ENCODE measurements at places on chromosomes 16 and 17.
A peak's percentile ranks its signal among the peaks of the same experiment; 100 is the strongest.

GRCh38 chr17:44777394-44778348 lies 18.9 kb downstream of the ADAM11 start:
- DNase-seq: no peak

DNA sequence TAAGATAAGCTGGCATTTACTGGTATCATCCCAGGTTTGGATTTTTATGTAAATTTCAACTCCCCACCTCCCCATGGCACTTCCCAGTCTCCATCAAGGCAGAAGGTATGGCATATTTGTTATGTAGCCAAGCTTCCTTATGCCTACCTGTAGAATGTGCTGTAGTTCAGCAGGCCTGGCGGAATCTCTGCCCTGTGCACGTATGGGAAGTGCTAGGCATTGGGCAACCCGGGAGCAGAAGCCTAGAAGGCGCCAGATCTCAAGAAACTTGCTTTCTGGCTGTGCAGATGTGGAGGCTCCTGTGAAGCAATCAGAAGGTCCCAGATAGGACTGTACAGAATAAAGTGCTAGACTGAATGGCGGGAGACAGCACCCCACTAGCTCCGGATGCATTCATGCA lies 64.7 kb downstream of the SNX20 start:
- no peak for DNase-seq

GRCh38 chr17:27282054-27282551 lies 11.8 kb upstream of the WSB1 start:
- no peak for DNase-seq

DNA sequence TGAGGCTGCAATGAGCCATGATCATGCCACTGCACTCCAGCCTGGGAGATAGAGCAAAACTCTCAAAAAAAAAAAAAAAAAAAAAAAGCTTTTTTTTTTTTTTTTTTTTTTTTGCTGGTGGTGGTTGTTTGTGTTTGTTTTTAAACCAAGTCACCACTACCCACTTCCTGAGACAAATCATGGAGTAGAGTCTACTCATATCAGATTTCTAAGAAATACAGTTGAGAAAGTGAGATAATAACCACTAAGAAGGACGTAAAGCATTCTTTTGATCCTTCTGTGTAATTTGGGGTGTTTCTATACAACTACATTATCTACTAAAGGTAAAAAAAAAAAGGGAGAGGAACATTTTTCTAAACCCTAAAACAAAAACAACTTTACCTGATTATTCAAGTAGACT lies 38.0 kb downstream of the AXIN2 start:
- DNase-seq: no peak

DNA sequence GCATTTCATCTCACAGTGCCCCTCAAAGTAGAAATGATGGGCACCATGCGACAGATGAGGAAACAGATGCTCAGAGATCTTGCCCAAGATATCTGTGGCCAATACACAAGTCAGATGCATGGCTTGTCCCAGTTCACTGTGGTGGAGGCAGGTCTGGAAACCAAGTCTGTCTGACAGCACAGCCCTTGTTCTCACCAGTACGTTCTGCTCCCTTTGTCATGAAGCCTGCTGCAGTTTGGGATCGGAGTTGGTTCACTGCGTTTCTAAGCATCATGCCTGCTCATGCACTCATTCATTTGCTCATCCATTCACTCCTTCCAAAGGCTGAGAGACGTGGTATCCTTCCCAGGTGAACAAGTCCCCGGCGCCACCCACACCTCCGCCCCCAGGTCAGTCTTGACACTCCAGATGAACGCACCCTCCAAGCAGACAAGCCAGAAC lies 27.2 kb upstream of the MEAK7 start:
- no peak for DNase-seq

DNA sequence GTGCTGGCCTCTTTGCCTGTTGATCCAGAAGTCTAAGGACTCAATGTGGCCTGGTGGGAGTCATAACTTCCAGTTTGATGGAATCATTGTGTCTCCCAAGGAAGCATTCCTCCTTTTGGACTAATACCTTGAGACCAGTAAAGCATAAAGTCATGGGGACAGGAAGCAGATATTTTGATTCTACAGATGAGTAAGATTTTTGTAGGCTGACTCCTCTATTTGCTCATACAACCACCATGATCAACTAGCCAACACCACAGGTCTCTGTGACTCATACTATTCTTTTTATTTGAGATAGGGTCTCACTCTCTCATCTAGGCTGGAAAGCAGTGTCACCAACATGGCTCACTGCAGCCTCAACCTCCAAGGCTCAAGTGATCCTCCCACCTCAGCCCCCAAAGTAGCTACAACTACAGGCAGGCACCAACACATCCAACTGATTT lies 6.2 kb downstream of the MT2A start:
- no peak for DNase-seq

DNA sequence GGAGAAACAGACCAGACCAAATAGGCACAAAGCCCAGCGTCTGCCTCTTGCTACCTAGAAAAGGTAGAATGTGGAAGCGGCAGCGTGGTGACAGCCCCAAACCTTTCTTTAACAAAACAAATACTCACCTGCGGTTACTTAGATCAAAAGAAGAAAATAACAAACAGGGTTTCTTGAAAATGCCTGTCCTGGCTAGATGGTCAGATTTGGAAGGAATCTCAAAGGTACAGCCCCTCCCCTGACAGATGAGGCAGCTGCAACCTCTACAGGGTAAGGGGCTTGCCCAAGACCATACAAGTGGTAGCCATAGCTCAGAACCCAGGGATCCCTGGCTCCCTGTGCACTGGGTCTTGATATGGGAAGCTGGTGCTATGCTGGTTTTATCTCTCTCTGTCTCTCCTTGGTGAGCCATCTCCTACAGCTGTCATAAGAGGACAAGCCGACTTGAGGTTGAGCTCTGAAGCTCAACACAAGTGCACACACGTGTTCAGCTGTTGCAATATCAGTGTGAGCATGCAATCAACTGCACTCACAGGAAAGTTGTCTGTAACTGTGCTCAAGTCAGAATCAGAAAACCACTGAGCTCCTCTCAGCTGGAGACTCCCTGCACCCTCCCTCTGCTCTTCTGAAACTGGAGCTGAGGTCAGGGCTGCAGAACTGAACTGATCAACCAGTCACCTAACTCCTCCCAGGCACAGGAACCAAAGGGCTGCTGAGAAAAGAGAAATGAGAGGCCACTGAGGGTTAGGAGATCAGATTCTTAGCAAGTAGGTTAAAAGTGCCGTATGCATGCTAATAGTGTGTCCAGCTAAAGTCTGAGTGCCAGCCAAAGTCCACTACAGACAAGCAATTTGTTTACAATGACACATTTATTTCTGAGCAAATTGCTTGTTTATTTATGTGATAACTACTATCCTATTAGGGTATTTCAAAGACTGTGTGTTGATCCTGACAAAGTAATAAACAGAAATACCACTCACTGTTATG lies 6.1 kb upstream of the RNF157 start:
- DNase-seq: no peak

DNA sequence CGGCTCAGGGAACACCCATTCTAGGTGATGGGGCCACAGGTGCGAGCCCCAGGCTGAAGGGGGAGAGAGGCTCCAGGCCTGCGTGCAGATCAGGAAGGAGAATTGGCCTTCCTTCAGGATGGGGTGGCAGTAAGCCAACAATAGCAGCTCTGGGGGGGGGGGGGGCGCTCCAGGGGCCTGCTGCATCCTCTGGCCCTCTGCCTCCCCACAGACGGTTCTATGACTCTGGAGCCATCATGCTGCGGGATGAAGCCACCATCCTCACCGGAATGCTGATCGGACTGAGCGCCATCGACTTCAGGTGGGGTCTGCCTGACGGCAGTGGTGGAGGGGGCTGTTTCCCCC lies 6.1 kb downstream of the RUNDC3A start:
- no peak for DNase-seq

GRCh38 chr16:86878236-86879080 lies 300.1 kb downstream of the FOXL1 start:
- DNase-seq: no peak

DNA sequence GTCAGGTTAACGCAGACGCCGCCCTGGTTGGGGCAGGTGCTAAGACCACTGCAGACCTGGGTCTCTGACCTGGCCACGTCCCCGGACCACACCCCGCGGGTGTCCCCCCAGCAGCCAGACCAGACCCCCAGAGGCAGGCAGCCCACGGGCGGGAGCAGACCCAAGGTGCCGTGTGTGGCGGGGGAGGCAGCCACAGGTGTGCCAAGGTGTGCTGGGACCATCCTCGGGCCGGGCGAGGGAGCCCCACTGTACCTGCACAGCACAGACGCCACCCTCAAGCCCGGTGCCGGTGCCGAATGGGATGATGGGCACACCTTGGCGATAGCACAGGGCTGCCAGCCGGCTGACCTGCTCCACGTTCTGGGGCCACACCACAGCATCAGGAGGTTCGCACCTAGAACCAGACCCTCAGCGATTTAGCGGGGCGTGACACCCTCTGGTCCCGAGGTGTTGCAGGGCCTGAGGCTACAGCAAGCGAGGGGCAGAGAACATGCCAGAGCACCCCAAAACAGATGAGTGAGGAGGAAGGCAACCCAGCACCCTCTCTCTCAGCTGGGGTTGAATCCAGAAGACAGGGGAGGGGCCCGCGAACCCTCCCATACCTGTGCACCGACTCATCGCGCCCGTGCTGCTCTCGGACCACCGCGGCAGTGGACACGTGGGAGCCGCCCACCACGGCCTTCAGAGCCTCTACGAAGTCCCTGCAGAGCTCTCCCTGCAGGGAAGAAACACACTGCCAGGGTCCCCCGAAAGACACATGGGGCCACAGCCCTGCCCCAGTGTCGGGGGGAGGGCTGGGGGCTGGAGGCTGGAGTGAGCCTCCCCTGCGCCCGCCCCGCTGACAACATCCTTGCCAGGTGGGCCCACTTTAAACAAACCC lies 1.4 kb downstream of the LDHD start:
- no peak for DNase-seq

- no peak for DNase-seq
Measured at GRCh38 chr17:65017207-65017774, 39.2 kb downstream of the GNA13 start.

- DNase-seq: no peak
Measured at GRCh38 chr16:30380803-30381208, 1.6 kb downstream of the SEPTIN1 start.

DNA sequence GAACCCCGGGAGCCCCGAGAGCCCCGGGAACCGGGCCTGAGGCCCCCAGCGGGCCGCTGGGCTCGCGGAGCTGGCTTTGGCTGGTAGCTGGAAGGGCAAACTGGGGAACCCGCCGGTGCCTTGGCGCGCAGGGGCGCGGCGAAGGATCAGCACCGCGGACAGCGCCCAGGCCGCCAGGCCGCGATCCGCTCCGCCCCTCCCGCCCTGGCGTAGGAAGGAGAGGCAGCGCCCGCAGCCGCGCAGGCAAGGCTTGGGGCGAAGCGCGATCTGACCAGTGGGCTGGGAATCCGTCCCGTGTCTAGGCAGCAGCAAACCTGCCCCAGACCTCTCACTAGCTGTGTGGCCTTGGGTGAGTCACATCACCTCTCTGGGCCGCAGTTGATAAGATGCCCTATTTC lies 331 bp upstream of the CCDC92B start:
- peak; percentile 13 for DNase-seq

GRCh38 chr17:48590607-48591161 lies 643 bp upstream of the HOXB3 start:
- no peak for DNase-seq

DNA sequence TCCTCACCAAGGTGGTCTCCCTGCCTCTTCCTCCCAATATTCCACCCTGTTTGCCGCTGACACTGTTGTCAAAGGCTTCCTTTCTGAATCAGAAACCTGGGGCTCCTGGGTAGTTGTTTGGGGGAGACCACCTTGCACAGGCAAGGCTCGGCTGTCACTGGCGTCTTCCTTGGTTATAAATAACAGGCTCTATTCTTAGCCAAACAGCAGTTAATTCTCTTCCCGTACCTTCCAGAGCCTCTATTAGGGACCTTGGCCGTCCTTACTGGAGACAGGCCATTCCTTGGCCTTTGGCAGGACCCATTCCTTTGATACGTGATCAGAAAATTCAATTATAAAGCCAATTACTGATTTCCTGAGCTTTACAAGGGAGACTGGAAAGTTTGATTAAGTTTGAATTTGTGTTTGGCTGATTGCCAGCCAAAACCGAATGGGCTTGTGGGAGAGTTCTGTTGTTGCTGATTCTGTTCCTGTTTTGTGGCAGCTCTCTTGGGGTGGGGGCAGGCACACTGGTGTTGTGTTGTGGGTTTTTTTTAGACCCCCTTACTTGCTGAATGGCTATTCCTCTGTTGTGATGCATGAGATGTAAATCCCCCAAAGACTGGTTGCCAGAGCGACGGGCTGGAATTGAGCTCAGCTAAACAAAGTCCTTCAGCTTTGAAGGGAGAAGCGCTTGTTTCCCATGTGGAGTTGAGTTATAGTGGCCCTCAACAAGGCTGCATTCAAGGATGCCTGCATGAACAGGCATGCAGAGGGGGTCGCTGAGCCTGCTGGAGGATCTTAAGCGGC lies 104.6 kb downstream of the GNAO1 start:
- DNase-seq: no peak

DNA sequence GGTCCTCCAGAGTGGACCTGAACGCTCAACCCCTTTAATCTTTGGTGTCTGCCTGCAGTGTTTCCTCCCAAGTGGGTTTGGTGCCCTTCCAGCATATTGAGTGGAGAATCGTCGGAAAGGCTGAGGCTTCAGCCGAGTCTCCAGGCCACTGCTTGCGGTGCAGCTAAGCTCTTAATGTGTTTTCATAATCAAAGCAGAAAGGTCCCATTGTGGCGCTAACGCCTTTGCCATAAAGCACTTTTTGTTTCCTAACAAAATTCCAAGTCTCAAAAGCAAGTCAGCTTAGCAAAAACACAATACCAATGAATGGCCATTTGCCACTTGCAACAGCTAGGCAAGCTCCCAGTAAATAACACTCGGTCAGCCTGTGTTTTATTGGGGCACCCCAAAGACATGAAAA lies 57.6 kb downstream of the KSR1 start:
- DNase-seq: no peak

- DNase-seq: peak; percentile 27
Measured at GRCh38 chr17:73586275-73586832, 57.9 kb downstream of the SDK2 start.

GRCh38 chr17:31427684-31428083 lies 36.2 kb downstream of the RAB11FIP4 start:
- no peak for DNase-seq

DNA sequence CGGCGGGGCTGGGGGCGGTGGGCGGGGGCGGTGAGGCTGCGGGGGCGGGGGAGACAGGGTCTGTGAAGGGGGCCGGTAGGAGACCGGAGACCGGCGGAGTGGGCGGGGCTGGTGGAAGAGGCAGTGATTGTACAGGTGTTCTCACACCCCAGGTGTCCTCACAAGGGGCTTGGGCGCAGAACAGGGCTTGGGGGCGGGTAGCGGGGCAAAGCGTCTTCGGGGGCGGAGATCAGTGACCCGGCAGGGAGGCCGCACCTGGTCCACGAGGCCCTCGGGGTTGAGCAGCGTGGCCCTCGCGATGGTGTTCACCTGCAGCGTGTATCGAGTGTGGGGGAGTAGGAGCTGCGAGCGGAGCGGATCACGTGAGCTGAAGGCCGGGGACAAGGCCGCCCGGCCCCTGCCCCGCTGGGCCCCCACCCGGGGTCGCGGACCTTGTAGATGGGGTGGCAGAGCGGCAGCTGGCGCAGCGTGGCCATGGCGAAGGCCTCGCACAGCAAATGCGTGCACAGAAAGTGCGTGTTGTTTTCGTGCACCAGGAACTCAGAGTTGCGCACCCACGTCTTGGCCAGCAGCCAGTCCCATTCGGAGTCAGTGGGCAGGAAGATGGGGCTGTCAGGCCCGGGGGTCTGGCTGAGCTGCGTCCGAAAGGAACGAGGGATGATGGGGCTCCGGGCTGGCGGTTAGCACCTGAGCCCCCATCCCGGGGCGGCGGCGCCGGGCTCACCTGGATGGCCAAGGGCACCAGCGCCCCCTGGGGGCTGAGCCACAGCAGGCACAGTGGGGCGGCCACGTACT lies 8.5 kb downstream of the ALOXE3 start:
- peak; percentile 57 for DNase-seq

GRCh38 chr17:65453204-65453931 lies 108.1 kb downstream of the AXIN2 start:
- no peak for DNase-seq
